Activated CD4-positive, CD25-positive, alpha-beta regulatory T cell treated with anti-CD3 and anti-CD28 coated beads, Interleukin-2, amount 50 U/mL, for 72 hours (primary cell): ENCODE measurements at places on chromosomes 6 and 20.

DNA sequence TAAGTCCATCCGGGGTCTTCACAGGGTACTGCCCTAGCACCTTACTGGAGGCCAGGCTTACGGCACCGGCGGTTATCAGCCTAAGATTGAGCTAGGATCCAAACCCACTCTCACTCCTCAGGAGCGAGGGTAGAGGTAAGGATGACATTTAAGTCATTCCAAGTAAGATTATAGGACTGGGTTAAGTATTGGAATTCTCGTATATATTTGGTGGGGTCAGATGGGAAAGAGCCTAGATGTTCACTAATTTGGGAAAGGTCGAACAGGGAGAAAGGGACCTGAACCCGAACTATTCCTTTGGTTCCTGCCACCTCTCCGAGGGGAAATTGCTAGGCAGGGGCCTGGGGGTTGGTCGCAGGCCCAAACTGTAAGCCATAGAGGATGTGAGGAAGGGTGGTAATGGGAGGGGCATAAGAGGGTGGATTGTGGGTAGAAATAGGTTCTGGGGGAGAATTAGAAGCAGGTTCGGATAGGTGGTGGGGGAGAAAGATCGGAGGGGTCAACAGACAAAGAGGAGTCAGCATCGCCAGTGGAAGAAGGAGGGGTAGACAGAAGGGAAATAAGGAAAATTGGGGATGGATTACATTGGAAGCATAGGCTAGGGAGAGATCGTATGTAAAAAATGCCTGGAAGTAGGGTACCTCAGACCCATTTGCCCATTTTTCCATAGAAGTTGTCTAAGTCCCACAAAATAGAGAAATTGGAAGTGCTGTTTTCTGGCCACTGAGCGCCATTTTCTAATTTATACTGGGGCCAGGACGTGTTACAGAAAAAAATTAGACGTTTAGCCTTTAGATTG, 747.1 kb upstream of the ADGRB3 start:
- no peak for DNase-seq

DNA sequence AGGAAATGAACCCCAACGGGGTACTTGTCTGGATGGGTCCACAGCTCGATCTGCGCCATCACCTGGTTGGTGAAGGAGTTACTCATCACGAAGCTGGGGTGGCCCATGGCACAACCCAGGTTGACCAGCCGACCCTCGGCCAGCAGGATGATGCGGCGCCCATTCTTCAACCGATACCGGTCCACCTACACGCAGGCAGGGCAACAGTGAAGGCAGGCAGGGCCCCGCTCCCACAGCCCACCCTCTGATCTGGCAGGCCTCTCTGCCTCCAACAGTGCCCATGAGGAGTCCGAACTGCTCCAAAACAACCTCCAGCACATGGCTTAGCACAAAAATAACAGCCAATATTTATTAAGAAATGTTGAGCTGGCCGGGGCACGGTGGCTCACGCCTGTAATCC, 17.7 kb downstream of the AHCY start:
- no peak for DNase-seq

- DNase-seq, result no peak
These were observed 75.9 kb downstream of the RTN4IP1 start for GRCh38 chr6:106553440-106553839.

GRCh38 chr6:43299338-43300293, 1.6 kb downstream of the SLC22A7 start:
- DNase-seq, result no peak

DNA sequence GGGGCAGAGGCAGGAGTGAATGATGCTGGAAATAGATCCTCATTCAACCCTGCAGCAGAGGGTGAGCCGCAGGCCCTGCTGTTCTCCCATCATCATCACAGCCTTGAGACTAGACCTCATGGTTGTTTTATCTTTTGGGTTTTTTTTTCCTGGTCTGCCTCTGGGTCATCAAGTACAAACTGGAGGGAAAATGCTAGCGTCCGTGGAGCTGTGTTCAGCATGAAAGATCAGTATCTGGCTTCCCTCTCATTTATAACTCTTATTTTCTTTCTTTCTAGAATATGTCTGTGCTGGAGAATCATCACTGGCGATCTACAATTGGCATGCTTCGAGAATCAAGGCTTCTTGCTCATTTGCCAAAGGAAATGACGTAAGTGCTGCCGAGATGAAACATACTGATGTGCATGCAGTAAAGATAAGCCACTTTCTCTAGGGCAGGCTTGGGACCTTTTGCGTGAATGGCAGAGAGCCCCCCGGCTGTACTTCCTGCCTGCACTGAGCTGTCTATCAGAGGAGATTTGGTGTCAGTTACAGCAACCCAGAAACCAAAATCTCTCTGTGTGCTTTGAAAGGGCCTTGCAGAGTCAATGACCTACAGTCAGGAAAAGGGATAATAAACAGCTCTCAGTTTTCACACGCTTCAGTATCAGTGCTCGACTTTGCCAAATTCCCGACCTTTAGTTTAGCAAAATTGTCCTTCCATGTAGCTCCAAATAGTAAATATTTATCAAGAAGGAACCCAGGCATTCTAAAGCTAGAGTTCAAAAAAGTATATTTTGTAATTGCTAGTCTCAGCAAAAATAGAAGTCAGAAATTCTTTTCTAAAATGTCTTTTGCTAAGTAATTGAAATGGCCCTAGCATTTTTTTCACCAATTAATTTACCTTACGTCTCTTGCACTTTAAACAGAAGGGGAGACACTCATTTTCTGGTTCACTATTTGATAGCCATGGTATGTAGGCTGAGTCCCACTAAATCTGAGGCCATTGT, 76.3 kb downstream of the MTFR2 start:
- DNase-seq, result no peak

DNA sequence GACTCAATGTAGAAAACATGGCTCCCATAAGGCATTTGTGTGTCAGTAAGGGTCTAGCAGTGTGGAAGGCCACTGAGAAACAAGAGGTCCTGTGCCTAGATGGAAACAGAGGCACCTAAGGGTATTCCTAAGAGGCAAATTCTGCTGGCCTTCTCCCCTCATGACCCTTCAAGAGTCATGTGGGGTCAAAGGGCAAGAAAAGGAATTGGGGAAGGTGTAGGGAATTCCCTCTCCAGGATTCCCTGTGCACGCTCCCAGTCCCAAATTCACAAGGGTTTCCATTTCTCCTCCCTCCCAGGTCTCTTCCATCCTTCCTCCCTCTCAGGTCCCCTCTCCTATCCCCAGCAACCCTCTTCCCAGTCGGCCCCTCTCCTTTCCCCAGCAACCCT, 568 bp downstream of the AGPAT1 start:
- DNase-seq, result no peak

DNA sequence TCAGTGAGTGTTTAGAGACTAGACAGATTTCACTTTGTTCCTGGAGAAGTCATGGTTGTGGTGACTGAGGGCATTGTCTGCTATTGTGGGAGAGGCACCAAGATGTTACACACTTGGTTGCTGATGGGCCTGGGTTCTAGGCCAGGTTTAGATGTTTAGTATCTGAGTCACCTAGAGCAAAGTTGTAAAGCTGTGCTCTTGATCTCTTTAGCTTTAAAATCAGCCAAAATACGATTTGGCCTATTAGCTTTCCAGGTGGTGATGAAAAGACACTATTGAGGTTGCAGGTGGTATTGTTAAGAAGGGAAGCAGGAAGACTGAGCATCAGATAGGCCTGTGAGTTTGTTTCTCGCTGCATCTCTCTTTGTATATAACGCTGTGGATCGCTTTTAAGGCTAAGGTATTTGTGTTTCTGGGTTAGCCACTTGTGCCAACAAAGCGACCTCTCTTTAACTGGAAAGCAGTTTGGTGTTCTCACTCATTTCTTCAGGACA, 48.6 kb downstream of the FOXO3 start:
- no peak for DNase-seq

DNA sequence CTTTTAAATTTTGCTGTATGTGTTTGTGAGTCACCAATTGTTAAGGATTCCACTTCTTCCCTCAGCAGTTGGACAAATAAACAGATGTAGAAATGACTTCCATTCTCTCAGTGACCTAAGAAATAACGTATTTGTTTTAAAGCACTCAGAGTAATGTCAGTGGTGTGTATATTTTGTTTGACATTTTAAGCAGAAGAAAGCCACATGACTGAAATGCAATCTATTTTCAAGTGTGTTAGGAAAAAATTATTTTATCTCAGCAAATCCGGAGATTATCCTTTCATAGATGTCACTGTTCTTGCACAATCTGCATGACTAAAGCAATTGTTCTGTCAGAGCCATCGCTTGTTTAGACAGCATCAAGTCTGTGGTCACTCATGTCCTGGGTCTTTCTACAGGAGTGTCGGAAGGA, 77.1 kb downstream of the JAG1 start:
- DNase-seq, result no peak
